Caco-2 (cell line): ENCODE measurements at places on chromosomes 7 and 10.

DNA sequence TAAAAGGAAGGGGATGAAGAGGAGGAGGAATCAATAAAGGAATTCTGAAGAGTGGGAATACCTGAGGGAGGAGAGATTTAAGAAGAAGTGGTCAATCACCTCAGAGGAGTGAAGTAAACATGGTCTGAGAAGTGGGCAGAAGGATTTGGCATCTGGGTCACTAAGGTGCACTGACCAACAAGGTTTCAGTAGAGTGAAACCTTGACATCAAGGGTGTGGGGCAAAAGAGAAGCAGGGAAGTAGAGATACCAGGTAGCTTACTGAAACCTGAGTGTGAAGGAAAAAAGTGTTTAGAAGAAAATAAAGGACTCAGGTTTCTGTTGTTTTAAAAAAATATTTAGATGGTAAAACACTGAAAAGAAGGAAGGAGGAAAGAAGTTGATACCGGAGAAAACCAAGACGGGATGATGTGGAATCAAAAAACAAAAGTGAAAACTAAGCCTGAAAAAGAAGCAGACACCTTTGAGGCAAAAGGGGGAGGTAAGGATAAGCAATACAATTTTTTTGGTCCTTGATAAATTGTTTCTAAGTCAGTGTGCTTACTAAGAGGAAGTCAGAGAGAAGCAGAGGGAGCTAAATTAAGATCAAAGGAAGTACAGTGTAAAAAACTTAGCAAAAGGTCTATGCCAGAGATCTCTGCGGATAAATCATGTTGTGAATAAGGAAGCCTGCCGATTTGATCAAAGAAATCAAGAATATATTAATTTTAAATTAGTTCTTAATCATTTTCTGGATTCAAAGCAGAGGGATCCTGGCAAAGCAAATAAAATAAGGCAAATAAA lies 137.2 kb upstream of the GPR22 start:
- no peak for DNase-seq

DNA sequence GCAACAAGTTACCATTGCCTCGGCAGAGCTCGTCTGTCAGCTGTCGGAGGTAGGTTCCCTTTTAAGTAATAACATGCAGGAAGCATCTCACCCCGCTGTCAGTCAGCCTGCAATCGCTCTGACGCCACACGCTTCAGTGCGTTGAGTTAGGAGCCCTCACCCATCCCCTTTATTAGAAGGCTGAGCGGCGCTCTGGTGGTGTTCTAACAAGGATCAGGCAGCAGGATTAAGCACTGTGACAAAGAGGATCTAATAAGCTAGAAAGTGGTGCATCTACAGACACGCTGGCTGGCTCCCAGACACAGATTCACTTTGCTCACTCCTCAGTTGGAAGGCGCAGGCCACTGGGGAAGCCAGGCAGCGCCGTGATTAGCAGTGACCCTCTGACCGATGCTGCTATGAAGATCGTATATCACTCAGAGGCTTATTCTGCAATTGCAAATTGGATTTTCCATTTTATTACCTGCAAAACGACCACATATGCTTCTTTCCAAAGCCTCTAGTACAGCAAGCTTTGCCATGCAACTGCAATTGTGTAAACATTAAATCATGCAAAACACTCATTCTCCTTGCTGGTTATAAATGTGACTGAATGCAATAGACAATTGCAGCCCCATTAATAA lies 117.7 kb downstream of the RSU1 start:
- no peak for DNase-seq

GRCh38 chr7:46664453-46664852 lies 743.4 kb upstream of the IGFBP3 start:
- no peak for DNase-seq

GRCh38 chr7:130909881-130910672 lies 176.1 kb upstream of the KLF14 start:
- DNase-seq, result no peak

DNA sequence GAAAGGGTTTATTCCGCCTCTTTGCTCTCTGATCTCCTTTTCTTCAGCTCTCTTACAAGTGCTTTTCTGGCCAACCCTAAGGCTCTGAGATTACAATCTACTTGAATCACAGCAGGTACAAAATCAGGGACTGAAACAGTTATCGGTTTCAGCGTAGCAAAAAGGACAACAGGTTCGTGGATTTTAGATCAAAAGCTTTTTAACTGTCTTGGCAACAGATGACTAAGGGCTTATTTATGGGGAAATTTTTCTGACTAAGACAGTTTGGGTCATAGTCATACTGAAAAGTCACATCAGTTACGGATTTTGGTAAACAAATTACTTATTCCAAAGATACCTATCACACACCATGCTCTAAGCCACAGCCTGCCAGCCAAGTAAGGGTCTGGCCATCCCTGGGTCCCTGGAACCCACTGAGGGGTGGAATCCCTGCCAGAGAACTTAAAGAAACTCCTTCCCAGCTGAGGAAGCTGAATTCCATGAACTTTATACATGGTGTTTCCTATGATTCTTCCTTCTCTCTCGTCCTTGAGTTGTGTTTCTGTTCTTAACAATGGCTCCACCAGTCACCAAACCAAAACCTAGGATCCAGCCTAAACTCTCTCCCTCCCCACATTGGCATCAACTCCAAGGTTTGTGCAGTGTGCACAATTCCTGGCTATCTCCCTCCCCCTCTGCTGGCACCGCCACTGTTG lies 169.3 kb downstream of the FAM107B start:
- no peak for DNase-seq

GRCh38 chr10:47167591-47167990 lies 132.4 kb upstream of the GDF10 start:
- no peak for DNase-seq

DNA sequence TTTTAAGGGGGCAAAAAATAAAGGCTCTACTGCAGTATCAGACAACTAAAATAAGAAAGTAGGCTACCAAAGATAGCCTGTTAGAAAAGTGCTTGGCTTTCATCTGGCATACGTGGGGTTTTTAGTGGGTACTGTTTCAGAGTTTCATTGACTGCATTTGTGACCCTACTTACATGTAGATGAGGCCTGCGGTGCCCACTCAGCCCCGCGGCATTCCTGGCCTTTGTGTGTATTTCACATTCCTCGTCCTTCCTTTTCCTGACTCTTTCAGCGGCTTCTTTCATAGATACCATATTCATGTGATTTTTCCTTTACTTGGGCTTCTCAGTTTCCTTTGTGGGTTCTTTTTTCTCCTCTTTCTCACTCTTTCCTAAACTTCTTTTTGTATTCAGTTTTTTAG lies 50.7 kb downstream of the UBE3C start:
- no peak for DNase-seq
